ENCODE measurements at places on chromosomes 2 and 18.

- no peak for DNase-seq
Measured at GRCh38 chr2:10447300-10447894, 730 bp downstream of the ODC1 start.

- DNase-seq, result no peak
Measured at GRCh38 chr18:4806331-4806730, 351.2 kb upstream of the DLGAP1 start.

GRCh38 chr2:203783496-203784203 is 77.2 kb downstream of the CD28 start:
- DNase-seq, result peak; percentile 97

DNA sequence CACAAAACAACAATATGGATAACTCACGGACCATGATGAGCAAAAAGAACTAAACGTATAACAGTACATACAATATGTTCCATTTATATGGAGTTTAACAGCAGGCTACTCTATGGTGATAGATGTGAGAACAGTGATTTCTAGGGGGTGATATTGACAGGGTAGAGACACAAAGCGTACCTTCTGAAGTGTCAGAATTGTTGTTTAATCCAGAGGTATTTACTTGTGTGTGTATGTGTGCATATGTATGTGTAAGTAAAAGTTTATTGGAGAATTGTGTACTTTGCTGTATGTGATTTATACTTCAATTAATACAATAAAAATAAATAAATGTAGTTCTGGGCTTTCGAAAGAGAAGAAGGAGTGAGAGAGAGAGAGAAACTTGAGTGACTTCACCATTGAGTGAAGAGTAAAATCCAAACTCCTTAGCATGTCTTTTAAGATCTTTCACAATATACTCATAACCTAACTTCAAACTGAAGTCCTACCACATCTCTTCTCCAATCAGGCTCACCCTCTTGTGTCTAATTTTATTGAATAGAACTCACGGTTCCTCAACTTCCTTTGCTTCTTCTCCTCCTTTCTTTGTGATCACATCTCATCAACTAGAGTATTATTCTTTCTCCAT is 126.0 kb upstream of the KLF7 start:
- no peak for DNase-seq

GRCh38 chr2:50260886-50261285 is 771.0 kb downstream of the NRXN1 start:
- DNase-seq, result no peak

DNA sequence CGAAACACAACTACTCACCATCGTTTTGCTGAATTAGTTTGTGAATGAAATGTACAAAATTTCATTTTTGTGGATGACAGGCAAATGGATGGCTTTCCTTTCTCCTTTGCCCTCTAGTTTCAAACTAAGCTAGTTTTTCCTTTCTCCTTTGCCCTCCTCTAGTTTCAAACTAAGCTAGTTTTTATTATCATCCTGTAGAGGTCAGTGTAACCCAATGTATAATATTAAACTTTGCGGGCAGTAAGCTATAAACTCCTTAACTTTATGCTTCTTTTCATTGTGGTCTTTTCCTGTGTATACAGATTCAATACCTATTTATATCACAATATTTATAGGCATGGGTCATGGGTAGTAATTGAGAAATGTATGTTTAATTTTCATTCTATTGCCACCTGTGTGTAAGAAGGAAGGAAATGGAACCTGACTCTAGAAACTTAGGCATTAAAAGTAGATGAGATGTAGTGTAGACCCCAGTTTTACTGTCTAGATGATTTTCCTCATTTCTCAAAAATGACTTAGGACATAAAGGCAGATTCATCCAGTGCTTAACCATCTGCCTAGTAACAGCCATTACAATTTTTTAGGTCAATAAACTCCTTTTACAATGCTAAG is 58.1 kb downstream of the MAP3K19 start:
- DNase-seq, result no peak

DNA sequence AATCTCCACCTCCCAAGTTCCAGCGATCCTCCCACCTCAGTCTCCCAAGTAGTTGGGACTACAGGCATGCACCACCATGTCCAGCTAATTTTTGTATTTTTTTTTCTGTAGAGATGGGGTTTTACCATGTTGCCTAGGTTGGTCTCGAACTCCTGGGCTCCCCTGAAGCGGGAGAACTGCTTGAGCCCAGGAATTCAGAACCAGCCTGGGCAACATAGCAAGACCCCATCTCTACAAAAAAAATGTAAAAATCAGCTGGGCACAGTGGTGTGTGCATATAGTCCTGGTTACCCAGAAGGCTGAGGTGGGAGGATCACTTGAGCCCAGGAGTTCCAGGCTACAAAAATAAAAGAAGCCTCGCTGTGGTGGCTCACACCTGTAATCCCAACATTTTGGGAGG is 12.0 kb upstream of the ZNF532 start:
- DNase-seq, result no peak

GRCh38 chr2:138503087-138503442 is 1.5 kb downstream of the SPOPL start:
- no peak for DNase-seq

GRCh38 chr2:162091325-162092007 is 17.5 kb upstream of the DPP4 start:
- no peak for DNase-seq

DNA sequence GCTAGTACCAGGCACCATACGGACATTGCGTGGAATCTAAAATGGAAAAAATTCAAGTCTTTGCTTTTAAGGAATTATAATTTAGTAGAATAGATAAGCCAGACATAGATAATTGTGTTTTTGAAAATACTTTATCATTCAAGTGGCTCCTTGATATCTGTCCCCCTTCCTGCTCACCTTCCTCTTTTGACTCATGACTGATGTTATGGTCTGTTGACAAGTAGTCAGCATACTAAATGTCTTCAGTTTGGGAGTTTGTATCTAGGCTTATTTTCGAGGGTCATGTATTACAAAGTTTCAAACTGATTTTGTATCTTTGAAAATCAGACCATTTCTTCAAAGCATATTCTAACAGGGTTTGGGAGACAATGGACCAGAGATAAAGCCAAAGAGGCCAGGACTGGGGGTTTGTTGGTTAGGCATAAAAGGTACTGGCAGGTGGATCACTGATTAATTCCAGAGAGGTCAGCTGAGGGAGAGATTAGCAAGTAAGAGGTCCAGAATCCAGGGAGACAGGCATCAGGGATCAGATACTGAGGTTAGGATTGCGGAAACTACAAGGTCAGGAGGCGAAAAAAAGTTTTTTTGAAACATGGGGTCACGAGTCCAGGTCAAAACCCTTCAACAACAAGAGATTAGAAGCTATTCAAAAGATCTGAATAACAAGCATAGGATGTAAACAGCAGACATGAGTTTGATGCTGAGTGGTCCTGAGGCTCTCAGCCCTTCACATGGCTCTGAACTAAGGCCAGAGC is 31.5 kb upstream of the KLHL14 start:
- DNase-seq, result no peak

Data from AG04449 (cell line).